H4 (cell line): ENCODE measurements at places on chromosomes 16 and 17. TPM values are rescaled to one million over a fixed set of nuclear protein-coding genes. Genes with fewer than 3 reads are reported as not detected.

DNA sequence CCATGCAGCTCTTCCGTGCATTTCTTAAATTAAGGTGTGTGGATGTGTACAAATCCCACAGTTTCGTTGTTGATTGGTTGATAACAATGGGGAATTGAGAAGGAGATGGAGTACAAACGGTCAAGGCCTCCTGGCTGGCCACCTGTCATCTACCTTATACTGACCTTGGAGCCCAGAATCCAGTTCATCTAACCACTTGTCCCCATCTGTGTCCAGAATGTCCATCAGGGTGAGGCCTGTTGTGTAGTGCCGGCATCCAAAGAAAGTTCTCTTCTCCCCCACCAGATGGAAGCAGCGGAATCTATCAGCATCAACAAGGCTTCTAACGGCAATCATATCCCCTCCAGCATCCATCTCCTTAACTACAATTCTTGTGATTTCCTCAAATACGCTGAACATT is 1.5 kb downstream of the GSDMB start:
- DNase-seq, result no peak

- DNase-seq, result no peak
These were observed 256.6 kb downstream of the HS3ST3B1 start for GRCh38 chr17:14557480-14557879.

DNA sequence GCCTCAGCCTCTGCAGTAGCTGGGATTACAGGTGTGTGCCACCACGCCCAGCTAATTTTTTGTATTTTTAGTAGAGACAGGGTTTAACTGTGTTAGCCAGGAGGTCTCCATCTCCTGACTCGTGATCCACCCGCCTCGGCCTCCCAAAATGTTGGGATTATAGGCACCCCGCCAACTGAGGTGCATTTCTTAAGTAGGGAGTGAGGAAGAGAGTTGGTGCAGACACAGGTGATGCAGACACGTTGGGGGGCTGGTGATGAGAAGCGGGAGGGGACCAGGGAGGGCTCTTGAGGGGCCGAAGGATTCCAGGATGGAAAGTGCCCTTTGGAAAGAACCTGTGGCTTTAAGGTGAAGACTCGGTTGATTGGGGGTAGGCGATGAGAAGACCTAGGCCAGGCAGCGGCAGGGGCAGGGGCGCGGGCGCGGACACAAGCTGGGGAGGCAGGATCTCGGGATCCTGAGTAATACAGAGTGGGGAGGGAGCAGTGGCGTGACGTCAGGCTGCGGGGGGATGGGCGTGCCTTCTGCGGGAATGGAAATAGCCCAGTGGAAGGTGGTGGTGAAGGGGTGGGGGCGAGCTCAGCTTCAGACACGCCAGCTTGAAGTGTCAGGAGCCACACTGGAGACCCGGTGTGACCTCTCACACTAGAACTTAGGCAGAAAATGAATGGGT is 2.5 kb upstream of the ATP6V0C start:
- DNase-seq, result no peak

NEUROD2 gene
- total RNA-seq, result 0.02 TPM in 1 of 2 replicates, not detected in the other

CDRT15 gene
- not detected in 2 replicates for total RNA-seq

GRCh38 chr16:77789085-77790008 is 983 bp downstream of the VAT1L start:
- no peak for DNase-seq
